Vagina (tissue), 2 donors: ENCODE measurements at places on chromosomes 5 and 9. TPM values are rescaled to one million over a fixed set of nuclear protein-coding genes. Genes with fewer than 3 reads are reported as not detected.

GRCh38 chr5:178320281-178320855, 87.8 kb upstream of the PHYKPL start:
- no peak for DNase-seq

- DNase-seq, result no peak
Measured at GRCh38 chr9:75626860-75627259, 263.6 kb upstream of the PCSK5 start.

- DNase-seq, result no peak
Measured at GRCh38 chr9:127166111-127166510, 43.7 kb upstream of the ANGPTL2 start.

The BTNL3 gene
- total RNA-seq, result not detected

- no peak for DNase-seq
Measured at GRCh38 chr9:4059437-4059836, 240.4 kb downstream of the GLIS3 start.

- no peak for DNase-seq
Measured at GRCh38 chr5:141617128-141617527, 1.7 kb downstream of the DIAPH1 start.

The KCNMB1 gene
- 4.9 TPM for total RNA-seq

The SPINK13 gene
- not detected for total RNA-seq

DNA sequence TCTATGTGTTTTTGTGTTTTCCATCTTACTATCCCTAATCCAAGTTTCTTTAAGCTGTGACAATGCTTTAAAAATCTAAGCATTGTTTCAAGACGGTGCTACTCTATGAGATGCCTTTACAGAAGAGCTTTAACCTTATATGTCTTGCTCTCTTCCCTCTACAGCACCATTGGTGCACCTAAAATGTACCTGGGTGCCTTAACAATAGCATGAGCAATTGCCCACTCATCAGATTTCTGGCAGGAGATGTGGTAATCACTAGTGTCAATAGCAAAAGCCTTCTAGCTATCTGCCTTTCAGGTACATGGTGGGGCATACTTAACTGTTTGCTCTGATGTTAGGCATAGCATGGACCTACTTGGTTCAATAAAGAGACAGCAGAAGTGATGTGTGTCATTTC, 222.3 kb upstream of the KIF2A start:
- DNase-seq, result no peak
